ENCODE measurements at places on chromosomes 16 and 17.

DNA sequence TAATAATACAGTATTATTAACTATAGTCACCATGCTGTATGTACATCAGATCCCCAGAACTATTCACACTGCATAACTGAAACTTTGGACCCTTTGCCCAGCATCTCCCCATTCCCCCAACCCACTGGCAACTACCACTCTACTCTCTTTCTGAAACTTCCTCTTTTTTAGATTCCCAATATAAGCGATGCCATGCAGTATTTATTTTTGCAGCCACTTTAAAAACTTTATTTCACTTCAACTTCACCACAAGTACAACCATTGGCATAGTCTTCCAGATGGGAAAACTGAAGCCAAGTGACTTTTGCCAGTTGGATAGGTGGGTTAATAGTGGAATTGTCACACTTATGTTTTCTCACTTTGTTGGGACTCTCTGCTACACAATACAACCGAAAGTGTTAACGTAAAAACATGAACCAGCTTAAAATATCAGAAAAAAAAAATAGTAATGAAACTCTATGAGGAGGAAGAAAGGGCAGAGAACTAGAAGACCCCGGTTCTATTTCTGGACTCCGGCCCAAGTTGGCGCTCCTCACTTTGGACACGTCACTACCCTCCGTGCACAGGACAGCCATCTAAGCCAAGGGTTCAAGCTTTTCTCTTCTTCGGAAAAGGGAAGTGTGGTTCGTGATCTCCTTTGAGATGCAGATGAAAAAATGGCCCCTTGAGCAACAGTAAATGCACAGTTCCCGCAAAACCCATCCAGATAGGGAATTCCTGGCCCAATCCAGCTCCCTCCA is 743 bp downstream of the SHCBP1 start:
- DNase-seq, result peak; percentile 35

- DNase-seq, result no peak
These were observed 7.8 kb downstream of the IRX5 start for GRCh38 chr16:54938212-54939028.

GRCh38 chr16:48287239-48287638 is 39.9 kb upstream of the ABCC11 start:
- DNase-seq, result no peak

DNA sequence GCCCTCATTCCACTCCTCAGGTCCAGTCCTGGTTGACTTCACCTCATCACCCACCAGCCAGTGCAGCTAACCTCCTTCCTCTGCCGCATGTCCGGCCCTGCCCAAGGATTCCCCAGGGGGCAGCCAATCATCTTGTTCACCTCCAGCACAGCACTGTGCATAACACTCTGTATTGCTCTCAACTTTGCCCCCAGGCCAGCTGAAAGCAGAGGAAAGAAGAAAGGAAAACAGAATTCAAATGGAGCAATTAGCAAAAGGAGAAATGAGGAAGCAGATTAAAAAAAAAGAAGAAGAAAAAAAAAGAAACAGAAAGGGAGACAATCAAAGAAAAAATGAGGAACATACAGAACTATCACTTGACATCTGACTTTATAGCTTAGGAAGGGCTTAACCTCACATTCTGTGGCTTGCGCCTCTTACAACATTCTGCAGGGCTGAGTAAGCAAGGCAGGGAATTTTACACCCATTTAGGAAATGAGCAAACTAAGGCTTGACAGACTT is 26.1 kb downstream of the GAS7 start:
- peak; percentile 51 for DNase-seq

DNA sequence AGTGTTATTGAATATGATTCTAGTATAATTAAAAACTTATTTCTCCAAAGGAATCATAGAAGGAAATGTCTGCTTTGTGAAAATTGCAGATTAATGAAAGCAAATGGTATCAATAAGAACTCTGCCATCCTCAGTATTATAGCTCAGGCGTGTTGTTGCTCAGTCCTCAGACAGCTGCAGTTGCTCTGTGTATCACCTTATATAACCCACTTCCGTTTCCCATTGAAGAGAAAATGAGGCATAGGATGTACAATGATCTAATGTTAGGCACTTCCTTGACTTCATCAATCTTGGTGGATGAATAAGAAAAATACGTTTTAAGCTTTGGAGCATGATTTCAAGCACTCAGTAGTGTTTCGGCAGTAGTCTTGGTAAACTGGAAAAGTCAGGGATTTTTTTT is 14.1 kb downstream of the MFSD11 start:
- DNase-seq, result no peak

DNA sequence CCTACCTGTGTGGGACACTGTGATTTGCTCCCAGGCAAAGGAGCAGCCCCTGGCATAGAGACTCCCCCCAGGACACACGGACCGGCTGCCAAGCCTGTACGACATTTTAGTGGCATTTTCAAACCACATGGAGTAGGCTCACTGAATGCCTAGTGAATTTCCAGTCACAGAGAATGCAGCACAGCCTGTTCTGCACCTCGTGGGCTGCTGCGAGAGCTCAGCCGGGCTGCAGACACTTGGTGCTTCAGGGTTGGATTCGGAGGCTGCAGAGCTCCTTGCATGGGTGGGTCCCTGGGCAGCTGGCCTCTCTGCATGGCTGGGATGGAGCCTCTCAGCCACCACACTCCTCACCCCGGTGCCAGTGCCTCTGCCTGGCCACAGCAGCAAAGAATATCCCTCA is 51.2 kb upstream of the HNF1B start:
- no peak for DNase-seq

DNA sequence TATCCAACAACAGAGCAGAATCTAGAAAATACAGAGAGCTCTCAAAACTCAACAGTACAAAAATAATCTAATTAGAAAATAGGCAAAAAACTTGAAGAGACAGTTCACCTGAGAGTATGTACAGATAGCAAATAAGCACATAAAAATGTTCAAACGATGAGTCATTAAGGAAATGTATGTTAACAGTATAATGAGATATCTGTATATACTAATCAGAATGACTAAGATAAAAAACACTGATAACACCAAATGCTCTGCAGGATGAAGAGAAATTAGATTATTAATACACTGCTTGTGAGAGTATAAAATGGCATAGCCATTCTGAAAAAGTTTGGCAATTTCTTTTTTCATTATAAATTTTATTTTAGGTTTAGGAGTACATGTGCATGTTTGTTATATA is 1307.6 kb upstream of the GOT2 start:
- no peak for DNase-seq

Data from AG08395 (cell line).